ENCODE measurements at places on chromosomes 16 and 17.

DNA sequence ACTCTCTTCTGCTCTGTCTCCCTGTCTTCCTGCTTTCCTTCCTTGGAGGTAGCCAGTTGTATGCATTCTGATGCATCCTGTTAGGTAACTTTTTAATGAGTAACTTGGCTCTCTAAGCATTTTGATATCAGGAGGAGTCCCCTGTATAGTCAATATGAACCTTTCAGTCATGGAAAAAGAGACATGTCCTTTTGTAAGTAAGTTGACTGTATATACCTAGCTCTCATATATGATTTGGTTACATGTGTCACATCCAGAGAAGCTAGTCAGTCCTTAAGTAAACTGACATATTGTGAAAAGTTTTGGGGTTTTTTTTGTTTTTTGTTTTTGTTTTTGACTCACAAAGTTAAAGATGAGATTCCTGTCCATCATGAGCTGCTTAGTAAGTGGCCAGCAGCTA, 18.8 kb downstream of the UTP18 start:
- no peak for DNase-seq

GRCh38 chr17:1183171-1183873, 3.5 kb upstream of the ABR start:
- DNase-seq: no peak

GRCh38 chr16:14509055-14509454, 121.0 kb downstream of the PARN start:
- no peak for DNase-seq

DNA sequence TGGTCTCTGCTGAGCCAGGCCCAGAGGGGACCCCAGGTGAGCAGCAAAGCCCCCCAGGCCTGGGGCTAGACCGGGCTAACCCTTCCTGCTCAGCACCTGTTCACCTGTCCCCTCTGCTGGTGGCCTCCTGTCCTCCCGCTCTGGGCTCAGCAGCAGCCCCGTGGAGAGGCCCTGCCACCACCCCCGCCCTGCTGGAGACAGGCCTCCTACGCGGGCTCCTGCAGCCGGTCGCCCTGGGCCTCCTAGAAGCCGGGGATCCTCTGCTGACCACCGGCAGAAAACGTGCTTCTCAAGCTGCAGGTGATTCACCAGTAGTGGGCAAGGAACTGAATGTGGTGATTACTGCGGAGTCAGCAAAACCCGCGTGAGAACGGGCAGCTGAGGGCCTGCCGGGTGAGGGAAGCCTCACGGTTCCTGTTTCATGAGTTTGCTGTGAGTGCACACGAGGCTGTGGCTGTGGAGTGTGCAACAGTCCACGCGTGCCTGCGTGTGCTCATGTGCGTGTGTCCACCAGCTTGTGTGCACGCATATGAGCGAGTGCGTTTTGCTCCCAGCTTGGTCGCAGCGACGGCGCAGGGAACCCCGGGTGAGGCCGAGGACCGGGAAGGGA, 792 bp downstream of the SECTM1 start:
- DNase-seq: peak; percentile 41

- DNase-seq: no peak
Measured at GRCh38 chr17:83009414-83010205, 69.8 kb upstream of the METRNL start.

GRCh38 chr16:89187770-89188392, 12.5 kb downstream of the SLC22A31 start:
- no peak for DNase-seq

GRCh38 chr17:17377071-17377967, 74.1 kb downstream of the NT5M start:
- no peak for DNase-seq

- DNase-seq: no peak
Measured at GRCh38 chr17:79148584-79148983, 74.0 kb downstream of the ENGASE start.

DNA sequence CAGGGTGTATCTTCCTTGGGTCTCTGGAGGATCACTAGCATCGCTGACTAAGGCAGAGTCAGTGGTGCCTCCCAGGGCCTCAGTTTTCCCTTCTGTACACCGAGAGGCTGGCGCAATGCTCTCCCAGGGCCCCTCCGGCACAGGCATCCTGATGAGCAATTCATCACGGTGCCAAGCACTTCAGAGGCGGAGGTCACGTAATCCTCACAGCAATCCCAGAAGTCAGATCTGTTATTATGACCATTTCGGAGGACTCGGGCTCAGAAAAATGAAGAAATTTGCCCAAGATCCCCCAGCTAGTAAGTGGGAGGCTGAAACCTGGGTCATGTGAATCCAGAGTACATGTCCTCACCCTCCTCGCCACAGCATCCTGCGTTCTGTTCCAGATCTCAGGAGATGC, 46.5 kb downstream of the AIPL1 start:
- DNase-seq: no peak

- DNase-seq: no peak
Measured at GRCh38 chr16:52805559-52806168, 247.0 kb downstream of the CHD9NB start.

All from ovary (tissue), 10 donors.